Stimulated activated CD8-positive, alpha-beta memory T cell treated with anti-CD3 and anti-CD28 coated beads, Interleukin-12 subunit alpha, Interleukin-12 subunit beta, amount 100 ng/mL, for 4 hours (primary cell): ENCODE measurements at places on chromosomes 5 and 9.

GRCh38 chr9:9631284-9631683 lies 981.5 kb downstream of the PTPRD start:
- DNase-seq = no peak

GRCh38 chr5:151153300-151153699 lies 4.3 kb downstream of the ANXA6 start:
- no peak for DNase-seq

GRCh38 chr5:10555277-10555684 lies 8.6 kb upstream of the ANKRD33B start:
- no peak for DNase-seq

DNA sequence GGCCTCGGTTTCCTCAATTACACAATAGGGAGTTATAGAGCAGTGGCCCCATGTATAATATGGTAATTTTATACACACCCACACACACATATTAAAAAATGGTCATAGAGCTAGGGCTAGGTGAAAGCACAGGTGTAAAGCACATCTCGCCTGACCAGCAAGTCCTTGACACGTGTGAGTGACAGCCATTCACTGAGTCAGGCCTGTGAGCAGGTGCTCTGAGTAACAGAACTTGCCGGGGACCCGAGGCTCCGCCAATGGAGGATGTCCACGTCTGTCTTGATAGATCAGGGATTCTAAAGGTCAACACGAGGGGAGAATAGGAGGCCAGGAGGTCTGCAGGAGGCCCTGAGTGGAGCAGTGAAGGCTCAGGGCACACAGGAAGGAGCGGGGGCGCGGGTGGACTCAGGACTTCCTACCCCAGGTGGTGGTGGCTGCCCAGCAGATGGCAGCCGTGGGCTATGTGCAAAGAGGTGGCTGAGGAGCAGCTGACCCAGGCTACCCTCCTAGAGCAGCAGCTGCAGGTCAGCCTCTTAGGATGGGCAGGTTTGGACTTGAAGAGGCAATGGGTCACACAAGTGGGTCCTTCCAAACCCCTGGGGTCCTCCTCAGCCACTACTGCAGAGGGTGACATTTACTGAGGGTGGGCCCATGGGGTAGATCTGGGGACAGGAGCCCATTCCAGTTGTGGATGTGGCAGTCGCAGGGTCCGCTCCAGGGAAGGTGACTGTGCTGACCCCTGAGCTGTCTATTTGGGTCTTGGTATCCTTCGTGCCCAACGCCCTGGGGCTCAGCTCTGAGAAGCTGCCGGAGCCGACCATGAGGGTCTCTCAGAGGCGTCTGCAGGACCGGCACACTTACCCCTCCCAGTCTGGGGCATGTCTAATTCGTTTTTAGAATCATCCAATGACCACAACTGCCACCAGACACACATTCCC lies 45.9 kb downstream of the PRRT1B start:
- peak; percentile 60 for DNase-seq

DNA sequence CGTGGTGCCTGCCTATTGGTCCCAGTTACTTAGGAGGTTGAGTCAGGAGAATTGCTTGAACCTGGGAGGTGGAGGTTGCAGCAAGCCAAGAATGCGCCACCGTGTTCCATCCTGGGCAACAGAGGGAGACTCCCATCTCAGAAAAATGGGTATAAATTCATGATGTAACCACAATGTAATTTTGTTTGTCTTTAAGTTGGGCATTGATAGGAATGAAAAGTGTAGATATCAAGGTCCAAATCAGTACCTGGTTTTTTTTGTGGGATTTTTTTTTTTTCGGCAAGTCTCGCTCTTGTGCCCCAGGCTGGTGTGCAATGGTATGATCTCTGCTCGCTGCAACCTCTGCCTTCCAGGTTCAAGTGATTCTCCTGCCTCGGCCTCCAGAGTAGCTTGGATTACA lies 7.4 kb downstream of the NPM1 start:
- DNase-seq = no peak

DNA sequence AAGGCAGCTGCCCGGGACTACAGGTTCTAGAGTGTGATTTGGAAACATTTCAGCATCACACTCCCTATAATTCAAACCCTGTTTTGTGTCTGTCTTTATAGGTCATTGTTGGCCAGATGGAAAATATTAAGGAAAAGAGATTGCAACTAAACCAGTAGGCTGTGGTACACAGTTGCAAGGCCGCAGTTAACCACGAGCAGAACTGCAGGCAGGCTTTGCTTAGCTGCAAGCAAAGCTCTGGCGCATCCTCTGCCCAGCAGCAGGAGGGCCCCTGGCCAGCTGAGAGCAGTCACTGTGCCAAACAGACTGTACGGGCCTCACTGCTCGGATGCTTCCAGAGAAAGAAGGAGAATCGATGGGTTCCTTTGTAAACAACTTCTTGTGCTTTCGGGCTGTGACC lies 204.5 kb downstream of the DENND1A start:
- no peak for DNase-seq

- no peak for DNase-seq
Observed at GRCh38 chr9:111360881-111361280, 30.9 kb upstream of the OR2K2 start.

DNA sequence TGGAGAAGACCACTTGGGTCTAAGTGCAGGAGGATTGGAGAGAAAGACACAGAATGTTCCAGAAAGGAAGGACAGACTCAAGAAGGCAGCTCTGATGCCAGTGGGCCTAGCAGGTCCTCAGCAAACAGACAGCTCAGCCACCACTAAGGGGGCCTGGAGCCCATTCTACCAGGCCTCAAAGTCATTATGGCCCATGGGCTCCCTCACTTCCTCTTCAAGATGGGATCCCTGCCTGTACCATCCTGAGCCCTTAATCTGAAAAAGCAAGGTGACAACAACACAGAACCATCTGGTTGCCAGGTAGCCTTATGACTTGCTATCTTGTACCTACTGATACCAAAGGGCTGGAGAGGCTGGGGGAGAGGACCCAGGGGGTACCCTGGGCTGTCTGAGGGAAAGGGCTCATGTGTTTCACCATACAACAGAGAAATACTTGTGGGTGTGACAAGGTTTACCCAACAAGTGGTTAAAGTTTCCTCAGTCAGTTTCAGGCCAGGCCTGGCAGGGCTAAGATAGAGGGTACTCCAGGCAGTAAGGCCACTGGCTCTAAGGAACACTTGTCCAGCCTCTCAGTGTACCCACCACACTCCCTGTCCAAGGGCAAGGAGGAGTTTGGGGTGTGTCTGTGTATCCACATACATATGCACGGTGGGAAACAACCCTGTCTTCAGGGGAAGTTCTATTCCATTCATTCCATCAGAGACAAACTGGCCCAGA lies 30.7 kb downstream of the TCF7 start:
- DNase-seq = no peak

DNA sequence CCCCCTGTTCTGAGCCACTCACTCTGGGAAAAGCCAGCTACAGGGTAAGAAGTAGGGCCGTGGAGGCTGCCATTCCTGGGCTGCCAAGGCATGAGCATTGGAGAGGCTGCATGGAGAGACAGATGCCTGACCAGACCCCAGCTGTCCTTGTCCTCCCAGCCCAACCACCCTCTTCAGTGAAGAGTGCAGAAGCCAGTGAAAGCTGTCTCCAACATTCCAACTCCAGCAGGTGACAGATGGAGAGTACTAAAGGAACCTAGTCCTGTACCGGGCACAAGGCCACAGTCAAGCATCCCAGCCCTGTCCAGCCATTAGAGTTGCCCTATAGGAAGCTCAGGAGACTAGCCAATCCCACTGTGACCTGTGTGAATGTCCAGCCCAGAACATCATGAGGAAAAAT lies 165.1 kb downstream of the DIRAS2 start:
- no peak for DNase-seq

DNA sequence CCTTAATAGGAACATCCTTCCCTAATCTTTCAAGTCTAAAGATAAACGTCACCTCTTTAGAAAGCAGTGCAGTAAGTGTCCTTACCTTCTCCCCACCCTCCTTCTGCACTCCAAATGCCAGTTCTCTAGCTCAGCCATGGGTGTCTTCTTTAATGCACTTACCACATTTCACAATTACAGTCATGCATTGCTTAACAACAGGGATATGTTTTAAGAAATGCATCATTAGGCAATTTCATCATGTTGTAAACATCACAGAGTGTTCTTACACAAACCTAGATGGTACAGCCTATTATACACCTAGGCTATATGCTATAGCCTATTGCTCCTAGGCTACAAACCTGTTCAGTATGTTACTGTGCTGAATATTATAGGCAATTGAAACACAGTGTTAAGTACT lies 91.2 kb downstream of the RFX3 start:
- DNase-seq = no peak

GRCh38 chr5:32233696-32234447 lies 59.8 kb upstream of the GOLPH3 start:
- no peak for DNase-seq

DNA sequence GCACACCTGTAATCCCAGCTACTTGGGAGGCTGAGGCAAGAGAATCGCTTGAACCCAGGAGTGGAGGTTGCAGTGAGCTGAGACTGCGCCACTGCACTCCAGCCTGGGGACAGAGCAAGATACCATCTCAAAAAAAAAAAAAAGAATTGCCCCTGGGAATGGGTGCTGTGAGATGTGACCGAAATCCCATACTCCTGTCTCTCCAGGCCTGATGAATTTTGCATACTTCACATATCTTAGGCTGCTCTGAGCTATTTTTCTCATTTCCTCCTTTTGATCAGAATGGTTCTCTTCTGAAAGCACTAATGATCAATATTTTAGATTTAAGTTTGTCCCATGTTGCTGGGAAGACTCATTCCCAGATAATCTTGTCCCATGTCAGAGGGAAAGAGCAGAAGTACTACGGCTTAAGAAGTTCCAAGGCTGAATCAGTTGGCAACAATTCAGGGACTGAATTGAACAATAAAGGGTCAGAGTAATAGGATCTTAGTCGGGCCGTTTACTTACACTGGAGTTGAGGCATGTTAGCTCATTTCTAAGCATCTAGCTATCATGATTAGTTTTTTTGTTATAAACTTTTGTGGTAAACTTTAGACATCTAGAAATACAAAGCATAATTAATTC lies 44.2 kb upstream of the TENT2 start:
- no peak for DNase-seq

- no peak for DNase-seq
Observed at GRCh38 chr5:181212934-181213333, 7.9 kb upstream of the TRIM7 start.

- DNase-seq = no peak
Observed at GRCh38 chr9:137162505-137163364, 7.1 kb downstream of the LRRC26 start.

GRCh38 chr9:83385317-83385716 lies 152.9 kb downstream of the FRMD3 start:
- no peak for DNase-seq

GRCh38 chr5:10351199-10351905 lies 2.1 kb upstream of the MARCHF6 start:
- DNase-seq = no peak

DNA sequence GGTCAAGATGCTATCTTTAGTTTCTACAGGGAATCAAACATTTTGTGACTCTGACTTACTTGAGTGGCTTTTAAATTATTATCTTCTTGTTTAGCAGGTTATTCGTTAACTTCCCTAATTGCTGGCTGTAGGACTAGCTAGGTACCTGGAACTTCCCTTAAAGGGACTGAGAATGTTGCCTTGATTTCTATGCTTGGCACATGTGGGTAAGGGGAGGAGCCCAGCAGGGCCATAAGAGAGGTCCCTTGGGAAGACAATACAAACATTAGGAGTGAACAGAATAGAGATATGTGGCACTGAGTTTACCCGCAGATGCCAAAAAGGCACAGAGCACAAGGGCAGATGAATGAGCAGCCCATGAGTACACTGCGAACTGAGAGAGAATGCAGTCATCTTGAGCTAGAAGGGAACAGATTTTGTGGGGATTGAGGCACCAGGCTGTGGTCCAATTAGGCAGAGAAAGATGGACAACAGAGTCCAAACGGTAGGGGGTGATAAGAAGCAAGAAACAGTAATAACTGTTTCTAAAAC lies 9.8 kb downstream of the CKMT2 start:
- DNase-seq = no peak

DNA sequence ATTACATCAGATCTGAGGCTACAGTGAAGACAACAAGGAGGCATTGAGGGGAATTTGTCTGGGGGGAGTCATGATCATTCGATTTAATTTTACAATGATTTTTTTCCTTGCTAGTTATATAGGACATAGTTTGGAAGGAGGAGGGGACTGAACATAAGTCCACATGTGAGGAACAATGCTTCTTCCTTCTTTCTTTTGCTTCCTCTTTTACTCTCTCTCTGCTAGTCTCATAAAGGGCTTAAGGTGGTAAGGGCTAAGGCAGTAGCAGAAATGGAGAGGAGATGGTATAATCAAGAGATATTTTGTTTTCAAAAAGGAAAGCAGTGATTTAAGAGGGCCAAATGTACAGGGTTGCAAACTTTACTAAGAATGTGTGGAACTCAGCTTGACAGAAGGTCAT lies 64.3 kb downstream of the GRIN3A start:
- DNase-seq = no peak

DNA sequence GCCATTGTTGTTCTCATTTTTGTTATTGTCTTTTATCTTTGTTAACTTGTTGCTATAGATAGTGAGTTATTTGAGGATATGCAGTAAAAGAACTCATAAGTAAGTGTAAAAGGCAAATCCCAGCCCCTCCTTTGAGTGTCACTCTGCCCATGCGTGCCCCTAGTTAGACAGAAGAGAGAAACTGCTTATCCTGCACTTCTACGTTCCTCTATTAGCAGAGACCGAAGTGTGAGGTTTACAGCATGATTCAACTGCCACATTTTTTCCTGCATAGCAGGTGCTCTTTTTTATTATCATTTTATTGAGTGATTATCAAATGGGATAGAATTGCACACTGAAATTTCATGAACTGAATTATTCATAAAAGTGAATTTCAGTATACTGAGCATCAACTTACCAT lies 12.0 kb upstream of the DNAH5 start:
- no peak for DNase-seq

DNA sequence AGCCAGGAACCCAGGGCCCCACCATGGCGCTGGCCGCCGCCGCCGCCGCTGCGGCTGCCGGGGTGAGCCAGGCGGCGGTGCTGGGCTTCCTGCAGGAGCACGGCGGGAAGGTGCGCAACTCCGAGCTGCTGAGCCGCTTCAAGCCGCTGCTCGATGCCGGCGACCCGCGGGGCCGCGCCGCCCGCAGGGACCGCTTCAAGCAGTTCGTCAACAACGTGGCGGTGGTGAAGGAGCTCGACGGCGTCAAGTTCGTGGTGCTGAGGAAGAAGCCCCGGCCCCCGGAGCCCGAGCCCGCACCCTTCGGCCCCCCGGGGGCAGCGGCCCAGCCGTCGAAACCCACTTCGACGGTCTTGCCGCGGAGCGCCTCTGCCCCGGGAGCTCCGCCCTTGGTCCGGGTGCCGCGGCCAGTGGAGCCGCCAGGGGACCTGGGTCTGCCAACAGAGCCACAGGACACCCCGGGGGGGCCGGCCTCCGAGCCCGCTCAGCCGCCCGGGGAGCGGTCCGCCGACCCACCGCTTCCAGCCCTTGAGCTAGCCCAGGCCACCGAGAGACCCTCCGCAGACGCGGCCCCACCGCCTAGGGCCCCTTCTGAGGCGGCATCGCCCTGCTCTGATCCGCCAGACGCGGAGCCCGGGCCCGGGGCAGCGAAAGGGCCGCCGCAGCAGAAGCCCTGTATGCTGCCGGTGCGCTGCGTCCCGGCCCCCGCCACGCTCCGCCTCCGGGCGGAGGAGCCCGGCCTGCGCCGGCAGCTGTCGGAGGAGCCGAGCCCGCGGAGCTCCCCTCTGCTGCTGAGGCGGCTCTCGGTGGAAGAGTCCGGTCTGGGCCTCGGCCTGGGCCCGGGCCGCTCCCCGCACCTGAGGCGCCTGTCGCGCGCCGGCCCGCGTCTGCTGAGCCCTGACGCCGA lies 749 bp downstream of the SOWAHA start:
- peak; percentile 16 for DNase-seq
